ENCODE measurements at places on chromosomes 2 and 18.
A peak's percentile ranks its signal among the peaks of the same experiment; 100 is the strongest.

DNA sequence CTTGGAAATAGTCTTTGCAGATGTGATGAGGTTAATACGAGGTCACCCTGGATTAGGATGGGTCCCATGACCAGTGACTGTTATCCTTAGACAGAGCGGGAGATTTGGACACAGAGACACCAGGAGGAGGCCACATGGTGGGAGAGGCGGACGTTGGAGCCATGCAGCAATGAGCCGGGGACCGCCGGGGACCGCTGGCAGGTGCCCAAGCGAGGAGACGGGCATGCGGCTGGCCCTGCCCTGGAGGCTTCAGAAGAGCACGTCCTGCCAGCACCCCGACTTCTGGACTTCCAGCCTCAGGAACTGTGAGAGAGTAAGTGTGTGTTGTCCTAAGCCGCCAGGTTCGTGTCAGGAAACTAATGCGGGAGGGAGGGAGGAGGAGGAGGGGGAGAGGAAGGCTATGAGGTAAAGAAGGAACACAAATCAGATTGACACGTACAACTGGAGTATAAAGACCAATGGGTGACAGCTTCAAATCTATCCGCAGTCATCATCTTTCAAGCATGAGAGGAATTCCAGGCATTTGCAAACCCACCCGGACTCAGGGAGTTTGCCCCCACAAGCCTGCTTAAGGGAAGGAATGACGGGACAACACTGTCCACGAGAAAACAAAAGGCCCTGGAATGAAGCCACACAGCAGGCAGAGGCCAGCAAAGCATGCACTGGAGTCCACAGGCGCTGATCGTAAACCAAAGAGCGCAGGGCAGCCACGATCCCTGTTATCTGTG lies 11.6 kb upstream of the BOK start:
- peak; percentile 100 for DNase-seq

GRCh38 chr2:118177884-118178283 lies 89.6 kb downstream of the INSIG2 start:
- no peak for DNase-seq

DNA sequence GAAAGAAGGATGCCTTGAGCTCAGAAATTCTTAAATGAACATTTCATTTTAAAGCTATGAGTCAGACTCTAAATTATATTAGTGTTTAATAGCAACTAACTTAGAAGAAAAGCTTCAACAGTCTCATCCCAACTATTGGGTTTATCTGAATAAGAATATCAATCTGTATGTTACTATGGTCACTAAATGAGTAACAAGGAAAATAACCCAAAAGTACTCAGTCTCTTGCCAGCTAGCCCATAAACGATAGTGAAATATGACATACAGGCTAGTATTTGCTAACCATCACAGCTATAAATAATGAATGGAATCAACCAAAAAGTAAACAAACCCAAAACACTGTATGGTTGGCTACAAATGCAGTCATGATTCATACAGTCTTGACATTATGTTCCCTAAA lies 174.9 kb downstream of the RAB3GAP1 start:
- peak; percentile 10 for DNase-seq

DNA sequence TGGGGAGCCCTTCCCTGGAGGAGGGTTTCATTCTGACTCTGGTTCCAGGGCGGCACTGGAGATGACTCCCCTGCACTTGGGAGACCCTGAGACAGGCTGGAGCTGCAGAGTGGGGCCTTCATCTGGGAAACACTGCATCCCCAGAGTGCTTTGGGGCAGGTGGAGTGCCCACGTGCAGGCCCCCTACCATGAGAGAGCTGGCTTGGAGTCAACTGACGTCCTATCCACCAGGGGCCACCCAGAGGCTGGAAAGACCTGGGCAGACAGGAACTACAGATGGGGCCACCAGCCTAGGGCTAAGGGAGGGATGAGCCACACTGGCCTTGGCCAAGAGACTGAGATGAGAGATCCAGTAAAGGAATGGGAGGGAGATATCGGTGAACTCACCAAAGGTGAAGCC lies 153.8 kb downstream of the ASB1 start:
- no peak for DNase-seq

DNA sequence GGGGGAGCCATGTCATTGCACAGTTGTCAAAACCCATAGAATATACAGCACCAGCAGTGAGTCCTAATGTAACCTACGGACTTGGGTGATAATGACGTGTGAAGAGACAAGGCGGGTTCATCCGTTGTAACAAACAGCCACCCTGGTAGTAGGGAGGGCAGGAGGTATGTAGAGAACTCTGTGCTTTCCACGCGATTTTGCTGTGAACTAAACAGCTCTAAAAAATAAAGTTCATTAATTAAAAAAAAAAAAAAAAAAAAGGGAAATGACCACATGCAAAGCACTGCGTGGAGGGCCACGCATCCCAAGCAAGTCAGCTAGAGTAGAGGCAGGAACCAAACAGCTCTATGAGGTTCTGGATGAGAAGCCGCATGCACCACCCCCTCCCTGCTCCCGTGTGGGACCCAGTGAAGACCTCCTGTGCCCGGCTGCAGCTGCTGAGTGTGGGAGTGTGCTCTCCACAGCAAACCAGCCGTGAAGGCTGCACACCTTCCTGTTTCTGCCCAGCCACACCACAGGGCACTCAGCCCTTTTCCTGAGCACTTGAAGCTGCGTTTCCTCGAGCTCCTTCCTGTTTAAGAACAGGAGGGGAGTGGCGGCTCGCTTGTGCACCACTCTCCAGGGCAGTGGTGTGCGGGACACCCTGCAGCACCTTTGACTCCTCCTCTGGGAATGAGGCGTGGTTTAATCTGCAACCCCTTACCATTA lies 65.6 kb downstream of the ODC1 start:
- DNase-seq: no peak

- DNase-seq: no peak
Observed at GRCh38 chr2:223086370-223086981, 34.5 kb downstream of the KCNE4 start.

Data from fibroblast of skin of back (primary cell).